ENCODE measurements at places on chromosomes 11 and 22.

GRCh38 chr11:100269516-100269915, 417.6 kb upstream of the ARHGAP42 start:
- no peak for DNase-seq

- DNase-seq = no peak
Measured at GRCh38 chr11:62024936-62025486, 57.6 kb upstream of the FTH1 start.

DNA sequence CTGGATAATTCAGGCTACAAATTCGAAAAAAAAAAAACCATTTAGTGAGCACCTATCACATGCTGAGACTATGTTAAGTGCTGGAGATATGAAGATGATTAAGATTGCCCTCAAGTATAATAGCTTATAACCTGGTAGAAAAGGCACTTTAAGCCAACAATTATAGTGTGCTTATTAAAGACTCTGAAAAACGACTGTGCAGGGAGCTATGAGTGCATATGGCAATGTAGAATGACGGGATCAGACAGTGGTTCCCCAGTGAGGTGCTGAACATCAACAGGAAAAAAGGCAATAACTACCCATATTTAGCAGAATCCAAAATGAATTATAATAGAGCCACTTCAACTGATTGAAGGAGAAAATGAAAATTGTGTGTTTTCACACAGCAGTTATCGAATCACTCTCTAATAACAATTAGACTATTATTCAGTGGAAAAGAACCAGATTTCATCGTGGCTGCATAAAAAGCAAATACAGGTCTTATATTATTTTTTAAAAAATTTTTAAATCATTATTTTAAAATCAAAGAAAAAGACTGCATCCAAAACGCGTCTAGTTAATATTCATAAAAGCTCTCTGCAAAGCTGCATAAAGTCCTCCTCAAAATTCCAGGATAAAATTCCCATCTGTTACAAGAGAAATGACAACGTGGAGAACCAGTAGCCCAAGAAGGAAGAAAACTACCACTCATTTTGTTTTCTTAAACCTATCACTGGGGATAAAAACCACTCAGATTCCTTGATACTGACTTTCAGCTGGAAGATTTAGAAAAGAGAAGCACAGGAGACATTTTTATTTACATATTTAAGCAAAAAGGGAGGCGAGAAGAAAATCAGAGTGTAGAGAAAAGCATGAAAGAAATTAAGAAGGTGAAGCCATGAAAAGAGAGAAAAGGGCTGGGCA, 1.1 kb downstream of the MTMR2 start:
- no peak for DNase-seq

DNA sequence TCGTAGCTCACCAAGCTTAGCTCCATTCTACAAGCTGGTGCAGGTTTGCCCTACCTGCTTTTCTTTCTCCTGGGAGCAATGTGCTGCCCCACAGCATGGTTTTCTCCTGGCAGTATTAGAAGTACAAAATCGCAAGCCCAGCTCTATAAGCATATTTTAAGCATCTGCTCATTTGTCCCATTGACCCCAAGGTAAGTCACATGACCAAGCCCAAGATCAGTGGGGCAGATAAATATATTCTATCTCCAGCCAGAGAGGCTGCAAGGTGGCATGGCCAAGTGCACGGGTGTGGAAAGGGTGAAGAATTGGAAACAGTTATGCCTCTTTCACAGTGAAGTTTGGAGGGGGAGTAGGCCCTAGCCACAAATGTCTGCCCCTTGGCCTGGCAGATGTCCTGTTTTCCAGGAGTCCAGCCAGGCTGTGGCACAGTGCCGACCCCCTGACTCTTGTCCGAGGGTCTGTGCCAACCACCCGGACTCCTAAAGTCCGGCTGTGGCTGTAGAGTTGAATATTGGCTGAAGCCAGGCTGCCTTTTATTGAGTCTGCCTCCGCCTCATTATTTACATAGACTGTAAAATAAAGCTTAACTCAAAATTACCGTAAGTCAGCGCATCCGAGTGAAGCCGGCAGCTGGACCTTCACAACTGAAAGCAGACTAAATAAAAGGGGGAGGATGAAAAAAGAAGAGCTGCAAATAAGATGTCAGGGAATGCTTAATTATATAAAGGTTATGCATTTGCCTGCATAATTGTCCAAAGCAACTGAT, 165.7 kb downstream of the COMMD9 start:
- DNase-seq = no peak

DNA sequence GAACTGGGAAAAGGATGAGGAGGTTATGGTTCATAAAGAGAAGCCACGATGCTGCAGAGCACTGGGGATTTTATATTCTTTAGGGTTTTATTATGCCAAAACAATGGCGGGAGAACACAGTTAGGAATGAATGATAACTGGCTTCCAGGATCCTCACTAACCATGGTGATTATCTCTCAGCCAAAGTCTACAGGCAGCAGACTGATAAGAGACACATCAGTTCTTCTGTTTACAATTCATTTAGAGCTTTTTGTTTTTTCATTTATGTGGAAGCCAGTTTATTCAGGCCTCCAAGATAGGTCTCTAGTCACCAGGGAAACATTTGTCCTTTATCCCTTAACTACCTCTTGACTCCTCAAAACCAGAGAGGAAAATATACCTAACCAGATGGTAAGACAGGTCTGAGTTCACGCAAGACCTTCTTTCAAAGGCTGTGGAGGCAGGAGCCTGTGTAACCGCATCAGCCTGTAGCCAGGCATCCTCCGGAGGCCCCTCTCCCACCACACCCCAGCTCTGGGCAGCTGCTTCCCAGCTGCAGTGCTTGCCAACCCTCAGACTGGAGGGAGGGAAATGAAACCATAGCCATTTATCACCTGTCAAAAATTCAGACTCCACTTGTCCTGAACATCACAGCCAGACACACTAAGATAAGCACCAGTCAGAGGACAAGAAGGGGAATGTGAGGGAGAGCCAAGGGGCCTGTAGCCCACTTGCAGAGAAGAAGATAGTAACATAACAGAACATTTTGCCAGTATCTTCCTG, 57.2 kb upstream of the FAM181B start:
- DNase-seq = no peak

DNA sequence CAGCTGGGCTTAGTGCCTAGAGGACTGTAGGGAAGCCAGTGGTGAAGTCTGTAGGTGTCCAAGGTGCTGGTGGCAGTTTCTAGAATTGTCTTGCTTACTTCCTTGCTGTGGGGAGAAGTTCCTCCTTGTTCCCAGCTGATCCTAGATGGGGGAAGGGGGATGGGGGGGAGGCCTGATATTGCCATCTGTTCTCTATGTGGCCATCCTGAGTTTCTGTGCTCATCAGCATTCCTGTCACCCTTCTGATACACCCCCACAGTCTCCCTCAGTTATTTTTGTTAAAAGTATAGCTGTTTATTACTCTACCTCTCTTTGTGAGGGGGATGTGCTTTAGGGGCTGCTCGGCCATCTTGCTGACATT, 36.5 kb downstream of the MADD start:
- DNase-seq = no peak

DNA sequence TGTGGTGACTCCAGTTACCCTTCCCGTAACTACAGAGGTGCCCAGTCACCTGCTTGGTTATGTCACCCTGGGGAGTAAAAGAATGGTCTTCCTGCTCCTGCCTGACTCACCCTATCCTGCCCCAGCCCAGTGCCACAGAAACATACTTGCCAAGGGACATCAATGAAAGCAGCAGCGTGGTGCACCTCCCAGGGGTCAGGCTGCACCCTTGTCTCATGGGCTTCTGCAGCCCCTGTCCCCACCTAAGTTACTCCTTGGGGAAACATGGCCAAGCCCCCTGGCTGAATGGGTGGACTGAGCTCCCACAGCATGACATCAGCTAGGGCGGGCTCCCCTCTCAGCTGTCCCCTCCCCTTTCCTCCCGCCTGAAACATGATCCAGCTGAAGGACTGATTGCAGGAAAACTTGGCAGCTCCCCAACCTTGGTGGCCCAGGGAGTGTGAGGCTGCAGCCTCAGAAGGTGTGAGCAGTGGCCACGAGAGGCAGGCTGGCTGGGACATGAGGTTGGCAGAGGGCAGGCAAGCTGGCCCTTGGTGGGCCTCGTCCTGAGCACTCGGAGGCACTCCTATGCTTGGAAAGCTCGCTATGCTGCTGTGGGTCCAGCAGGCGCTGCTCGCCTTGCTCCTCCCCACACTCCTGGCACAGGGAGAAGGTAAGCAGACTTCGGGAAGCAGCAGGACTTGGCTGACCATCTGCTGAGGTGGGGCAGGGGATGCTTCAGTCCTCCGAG, at the start of gene HTR3A:
HTR3A (plus strand) TSS at position 368 of the 730 bp plus-strand sequence; CDS start at position 586, 218 bp downstream.
- no peak for DNase-seq

- peak; percentile 62 for DNase-seq
Measured at GRCh38 chr22:49255154-49255553, 572.5 kb downstream of the BRD1 start.

- DNase-seq = no peak
Measured at GRCh38 chr11:1967641-1968225, 20.6 kb downstream of the MRPL23 start.

DNA sequence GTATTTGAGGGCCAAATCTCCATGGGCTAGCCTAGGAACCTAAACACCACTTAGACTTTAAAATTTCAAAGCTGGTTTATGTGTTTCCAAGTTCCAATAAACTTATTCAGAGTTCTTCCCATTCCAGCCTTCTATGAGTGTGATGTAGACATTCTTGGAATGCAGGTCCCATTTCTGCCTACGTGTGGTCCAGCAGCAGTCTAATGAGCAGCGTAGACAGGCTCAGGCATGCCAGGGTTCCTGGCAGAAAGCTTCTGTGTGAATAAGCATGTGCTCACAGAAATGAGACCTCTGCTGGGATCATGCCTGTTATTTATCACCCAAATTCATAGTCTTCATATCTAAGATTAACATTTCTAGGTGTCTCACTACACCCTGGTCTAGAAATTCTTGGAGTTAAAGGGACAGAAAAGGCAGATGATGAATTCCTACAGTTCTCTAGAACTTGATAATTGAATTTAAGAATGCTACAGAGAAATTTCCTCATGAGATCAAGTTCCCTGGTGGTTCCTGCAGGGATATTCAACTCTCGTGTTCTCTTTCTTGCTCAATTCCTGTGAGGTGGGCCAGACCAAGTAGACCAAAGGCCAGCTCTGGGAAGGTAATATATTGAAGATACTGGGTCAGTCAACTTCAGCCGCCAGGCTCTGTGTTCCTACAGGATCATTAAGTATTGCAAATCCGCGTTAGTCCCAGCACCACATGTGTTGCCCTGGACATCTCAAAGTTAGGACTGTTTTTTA, 17.6 kb downstream of the RNF185 start:
- DNase-seq = no peak

GRCh38 chr11:68312780-68313573, 586 bp downstream of the LRP5 start:
- DNase-seq = no peak

DNA sequence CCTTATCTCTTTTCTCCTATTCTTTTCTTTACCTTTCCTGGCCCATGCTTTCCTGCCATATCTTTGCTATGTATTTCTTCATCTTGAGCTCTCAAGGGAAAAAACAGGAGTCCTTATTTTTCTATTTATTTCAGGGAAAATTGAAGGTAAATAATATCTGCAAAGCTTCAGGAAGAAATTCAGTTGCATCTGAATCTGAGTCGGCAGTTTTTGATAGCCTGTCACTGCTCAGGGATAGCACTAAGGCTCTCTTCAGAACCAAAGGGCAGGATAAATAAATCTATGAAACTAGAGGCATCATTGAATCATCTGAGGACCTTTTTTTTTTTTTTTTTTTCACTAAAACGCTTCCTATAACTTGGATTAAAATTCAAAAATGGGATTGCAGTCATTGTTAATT, 288.9 kb downstream of the TMEM135 start:
- no peak for DNase-seq

DNA sequence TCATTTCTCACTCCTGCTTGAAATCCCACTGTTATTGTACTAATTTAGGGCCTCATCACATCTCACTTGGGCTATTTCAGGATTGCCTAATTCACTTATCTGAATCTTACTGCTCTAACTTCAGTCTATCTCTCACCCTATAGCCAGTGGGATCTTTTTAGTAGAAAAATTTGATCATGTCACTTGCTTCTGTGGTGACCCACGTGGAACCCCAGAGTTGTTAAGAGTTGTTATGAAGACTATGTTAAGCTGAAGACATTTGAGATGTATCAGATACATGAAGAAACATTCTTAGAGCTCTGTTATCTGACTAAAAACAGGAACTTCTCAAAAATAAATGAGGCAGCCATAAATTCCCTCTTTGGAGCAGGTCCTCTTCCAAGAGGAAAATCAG, 1375.6 kb upstream of the TENM4 start:
- DNase-seq = no peak

GRCh38 chr11:128872594-128872993, 5.5 kb upstream of the KCNJ1 start:
- no peak for DNase-seq

- no peak for DNase-seq
Measured at GRCh38 chr11:97557399-97557798, 1167.6 kb downstream of the JRKL start.

- DNase-seq = no peak
Measured at GRCh38 chr11:67506426-67507051, 1.4 kb upstream of the PITPNM1 start.

- no peak for DNase-seq
Measured at GRCh38 chr11:98895936-98896335, 124.8 kb upstream of the CNTN5 start.

- no peak for DNase-seq
Measured at GRCh38 chr22:37284805-37285355, 2.6 kb downstream of the CYTH4 start.

All from type B pancreatic cell (in vitro differentiated cells).